ENCODE measurements at places on chromosomes 7 and 10.

DNA sequence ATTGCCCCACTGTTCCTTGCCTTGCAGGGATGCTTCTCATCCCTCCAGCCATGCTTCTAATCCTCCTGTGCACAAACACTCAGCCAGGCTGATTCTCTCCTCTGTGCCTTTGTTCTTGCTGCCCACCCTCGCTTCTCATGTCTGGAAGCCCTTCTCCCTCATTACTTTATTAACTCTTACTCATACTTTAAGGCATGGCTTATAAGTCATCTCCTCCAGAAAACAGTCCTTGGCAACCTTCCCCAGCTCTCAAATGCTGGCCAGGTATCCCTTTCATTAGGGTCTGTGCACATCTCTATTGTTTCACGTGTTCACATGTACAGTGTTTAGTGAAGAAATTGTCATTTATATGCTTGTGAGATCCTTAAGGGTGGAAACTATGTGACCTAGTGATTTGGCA lies 62.9 kb downstream of the ITGB8 start:
- DNase-seq, result no peak

- DNase-seq, result no peak
Observed at GRCh38 chr10:123891144-123892071, at the start of gene CPXM2. Gene CPXM2 (minus strand): TSS chr10:123891807. CDS start chr10:123891659, 148 bp downstream.

DNA sequence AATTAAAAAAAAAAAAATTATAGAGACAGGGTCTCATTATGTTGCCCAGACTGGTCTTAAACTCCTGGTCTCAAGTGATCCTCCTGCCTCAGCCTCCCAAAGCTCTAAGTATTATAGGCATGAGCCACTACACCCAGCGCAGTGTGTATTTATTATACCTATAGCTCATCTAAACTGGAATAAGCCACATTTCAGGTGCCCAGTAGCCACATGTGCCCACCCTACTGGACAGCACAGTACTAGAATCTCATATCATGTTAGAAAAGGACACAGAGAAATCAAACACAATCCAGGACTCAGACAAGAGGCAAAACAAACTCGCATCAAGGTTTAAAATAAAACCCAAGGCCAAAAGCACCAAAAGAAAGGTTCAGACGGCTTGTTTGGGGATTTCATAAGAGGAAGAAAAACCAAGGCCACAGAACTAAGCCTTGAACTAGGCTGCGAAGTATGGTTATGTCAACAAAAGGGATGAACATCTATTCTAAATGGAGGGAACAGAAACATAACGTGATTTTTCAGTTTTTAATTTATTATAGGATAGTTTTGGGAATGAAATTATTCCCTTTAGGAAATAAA lies 32.3 kb downstream of the SLC16A9 start:
- DNase-seq, result no peak

GRCh38 chr10:71790749-71791440 lies 17.6 kb upstream of the VSIR start:
- DNase-seq, result no peak

DNA sequence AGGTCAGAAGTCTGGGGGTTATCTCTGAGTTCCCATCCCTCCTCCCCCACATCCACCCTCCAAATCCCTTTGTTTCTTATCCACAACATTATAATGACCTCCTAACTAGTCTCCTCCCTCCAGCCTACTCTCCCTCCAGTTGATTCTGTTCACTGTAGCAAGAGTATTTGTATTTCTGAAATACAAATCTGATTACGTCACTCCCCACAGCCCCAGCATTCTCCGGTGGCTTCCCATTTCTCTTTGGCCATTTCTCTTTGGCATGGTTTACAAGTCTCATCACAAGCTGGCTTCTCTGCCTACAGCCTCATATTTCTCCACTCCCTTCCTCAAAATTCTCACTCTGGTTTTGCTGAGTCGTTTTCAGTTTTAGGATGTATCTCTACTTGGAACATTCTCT lies 24.6 kb upstream of the MRPS33 start:
- no peak for DNase-seq

GRCh38 chr7:151819866-151820265 lies 57.0 kb downstream of the PRKAG2 start:
- no peak for DNase-seq

GRCh38 chr7:134662871-134663205 lies 16.2 kb downstream of the BPGM start:
- DNase-seq, result no peak

GRCh38 chr7:128008744-128009143 lies 22.5 kb downstream of the LRRC4 start:
- DNase-seq, result no peak

Measured in stimulated activated CD4-positive, alpha-beta T cell treated with anti-CD3 and anti-CD28 coated beads, Interleukin-15, amount 100 ng/mL, for 1 hour (primary cell).